CD4-positive, alpha-beta T cell (primary cell): ENCODE measurements at places on chromosomes 3 and 15.

GRCh38 chr3:111476701-111477100 lies 65.3 kb upstream of the CD96 start:
- DNase-seq: no peak

DNA sequence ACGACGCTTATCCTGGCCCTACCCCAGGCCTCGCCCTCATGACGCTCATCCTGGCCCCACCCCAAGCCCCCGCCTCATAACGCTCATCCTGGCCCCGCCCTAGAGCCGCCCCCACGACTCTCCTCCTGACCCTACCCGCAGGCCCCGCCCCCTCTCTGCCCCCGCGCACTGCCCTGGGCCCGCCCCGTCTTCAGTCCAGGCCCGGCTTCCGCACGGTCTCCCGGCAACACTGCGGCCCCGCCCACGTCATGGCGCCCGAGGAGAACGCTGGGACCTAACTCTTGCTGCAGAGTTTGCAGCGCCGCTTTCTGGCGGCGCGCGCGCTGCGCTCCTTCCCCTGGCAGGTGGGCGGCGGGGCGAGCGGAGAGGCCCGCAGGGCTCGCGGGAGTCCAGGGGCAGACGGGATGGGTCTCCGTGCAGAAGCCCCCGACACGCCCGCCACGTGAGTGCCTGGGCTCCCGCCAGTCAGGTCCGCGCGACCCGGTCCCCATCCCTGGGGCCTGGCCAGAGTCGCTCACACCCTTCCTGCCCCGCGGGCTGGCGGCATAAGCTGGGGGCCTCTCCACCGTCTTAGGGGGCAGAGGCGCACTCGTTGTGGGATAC lies 52.5 kb upstream of the ROPN1B start:
- DNase-seq: peak; percentile 98

DNA sequence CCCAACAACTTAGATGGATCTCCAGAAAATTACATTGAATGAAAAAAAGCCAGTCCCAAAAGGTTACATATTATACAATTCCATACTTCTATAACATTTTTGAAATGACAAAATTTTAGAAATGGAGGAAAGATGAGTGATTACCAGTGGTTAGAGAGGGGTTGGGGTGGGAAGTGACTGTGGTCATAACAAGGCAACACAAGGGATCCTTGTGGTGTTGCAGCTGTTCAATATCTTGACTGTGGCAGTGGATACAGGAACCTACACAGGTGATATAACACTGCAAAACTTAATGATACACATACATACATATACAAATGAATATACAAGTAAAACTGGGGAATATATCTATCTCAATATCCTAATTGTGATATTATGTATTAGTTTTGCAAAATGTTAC lies 9.6 kb downstream of the GOLGB1 start:
- no peak for DNase-seq

DNA sequence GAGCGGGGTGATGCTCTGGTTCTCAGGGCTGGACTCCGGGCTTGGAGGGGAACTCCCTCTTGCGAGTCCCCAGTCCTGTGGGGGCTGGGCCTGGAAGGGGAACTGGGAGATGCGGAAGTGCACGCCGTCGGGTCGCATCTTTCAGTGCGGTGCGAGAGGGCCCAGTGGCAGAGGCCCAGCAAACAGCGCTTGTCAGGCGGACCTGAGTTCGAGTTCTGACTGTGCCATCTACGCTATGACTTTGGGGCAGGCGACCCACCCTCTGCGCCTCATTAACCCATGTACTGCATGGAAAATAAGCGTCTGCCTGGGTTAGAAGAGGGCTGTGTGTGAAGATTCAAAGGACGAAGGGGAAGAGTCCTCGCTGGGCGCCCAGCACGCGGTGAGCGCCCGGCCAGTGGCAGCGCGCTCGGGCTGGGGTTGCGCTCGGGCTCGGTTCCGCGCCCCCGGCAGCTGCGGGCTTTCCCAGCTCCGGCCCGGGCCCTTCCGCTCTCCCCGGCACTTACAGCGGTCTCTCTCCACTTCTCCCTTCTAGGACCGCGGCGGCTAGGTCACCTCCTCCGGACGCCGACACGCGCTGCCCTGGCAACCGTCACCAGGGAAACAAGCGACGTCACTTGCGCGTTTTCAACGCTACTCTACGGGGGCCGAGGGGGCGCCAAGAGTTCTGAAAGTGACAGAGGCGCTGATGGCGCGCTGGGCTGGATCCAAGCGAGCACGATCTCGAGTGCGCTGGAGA lies at the start of gene CCDC13:
TSS of gene CCDC13 (minus strand) at position 584 of the 739 bp plus-strand sequence. CDS start 14,908 bp downstream, outside the sequence.
- peak; percentile 74 for DNase-seq

DNA sequence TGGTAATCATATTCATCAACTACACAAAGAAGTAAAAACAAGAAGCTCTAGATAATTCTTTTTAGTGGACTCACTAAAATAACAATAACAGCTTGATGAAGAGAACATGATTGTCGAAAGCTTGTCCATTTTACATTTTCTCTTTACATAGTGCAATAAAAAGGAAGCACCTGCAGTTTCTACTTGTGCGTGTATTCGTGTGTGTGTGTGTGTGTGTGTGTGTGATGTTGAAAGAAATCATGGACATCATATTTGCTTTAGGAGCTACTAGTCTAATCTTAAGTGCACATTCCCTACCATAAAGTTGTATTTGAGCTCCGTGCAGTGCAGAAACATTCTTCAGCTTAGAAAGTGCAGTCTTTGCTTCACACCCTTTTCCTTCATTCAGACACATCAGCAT lies 288.8 kb downstream of the ZBTB20 start:
- no peak for DNase-seq

DNA sequence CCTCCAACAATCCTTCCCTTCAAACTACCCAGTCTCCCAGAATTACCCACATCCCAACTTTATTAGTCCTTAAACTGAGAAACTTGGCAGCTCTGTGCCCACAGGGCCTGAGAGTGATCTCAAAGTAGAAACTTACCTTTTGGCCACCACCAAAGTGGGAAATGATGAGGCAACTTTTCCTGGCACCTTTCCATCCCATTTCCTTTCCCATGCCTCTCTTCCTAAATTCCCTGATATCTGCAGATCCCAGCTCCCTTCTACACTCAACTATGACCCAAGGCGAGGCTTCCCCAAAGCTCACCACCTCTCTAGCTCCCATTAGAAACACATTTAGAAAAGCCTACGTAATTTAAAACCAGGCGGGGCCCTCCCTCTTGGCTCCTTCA lies 271.9 kb downstream of the FOXP1 start:
- DNase-seq: no peak
